ENCODE measurements at places on chromosomes 2 and 18.

DNA sequence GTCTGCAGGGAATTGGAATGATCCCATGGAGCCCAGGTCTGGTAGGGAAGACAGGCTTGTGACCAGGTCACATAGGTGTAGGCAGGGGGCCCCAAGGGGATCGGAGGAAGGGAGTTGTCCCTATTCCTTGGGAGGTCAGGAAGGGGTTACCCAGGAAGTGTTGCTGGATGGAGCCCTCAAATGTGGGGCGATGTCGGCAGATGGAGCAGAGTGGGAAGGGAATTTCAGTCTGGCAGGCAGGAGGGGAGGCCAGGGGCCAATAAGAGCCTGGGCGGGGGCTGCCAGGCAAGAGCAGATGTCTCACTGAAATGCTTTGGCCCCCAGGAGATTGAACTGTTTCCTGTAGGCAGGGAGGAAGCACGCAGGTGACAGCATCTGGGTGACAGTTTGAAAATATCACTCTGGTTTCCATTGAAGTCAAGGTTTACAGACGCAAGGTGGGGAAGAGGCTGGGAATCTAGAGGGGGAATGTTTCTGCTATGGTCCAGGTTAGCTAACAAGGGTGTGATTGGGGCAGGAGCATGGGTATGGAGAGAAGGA is 81.5 kb upstream of the SMAD2 start:
- DNase-seq: no peak

DNA sequence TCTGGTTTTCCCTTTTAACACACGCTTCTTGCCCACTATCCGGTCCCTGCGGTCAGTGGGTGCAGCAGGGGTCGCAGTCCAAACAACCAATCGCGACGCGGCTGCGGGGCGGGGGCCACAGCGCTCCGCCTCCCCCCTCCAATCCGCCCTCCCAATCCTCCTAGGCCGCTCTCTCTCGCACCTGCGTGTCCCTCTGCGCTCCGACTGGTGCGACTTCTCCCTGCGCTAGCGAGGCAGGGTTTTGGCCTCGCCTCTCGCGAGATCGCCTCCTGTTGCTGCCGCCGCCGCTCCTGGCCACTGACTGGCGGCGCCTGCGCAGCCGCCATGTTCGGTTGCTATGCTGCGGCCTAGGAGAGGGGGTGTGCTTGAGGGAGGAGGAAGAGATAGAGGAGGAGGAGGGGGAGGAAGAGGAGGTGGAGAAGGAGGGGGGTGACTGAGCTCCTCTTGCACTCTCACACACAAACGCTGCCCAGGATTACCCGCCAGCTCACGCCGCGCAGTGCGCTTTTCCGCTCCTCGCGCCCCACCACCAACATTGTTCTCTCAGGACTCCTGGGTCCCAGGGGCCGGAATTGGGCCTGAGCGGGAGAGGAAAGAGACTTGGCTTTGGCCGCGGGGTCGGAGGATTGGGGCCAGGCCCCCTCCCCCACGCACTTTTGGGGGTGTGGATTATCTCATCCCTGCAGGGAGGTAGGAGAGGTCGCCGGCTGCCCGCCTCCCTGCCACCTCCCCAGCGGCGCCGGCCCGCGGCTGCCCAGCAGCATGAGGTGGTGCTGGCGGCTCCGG is at the start of gene PTPN4:
Gene PTPN4 (plus strand): TSS at position 472 of the 786 bp plus-strand sequence. CDS start 49,932 bp downstream, outside the sequence.
- peak; percentile 100 for DNase-seq

- no peak for DNase-seq
Measured at GRCh38 chr2:60825666-60826065, 55.7 kb upstream of the REL start.

DNA sequence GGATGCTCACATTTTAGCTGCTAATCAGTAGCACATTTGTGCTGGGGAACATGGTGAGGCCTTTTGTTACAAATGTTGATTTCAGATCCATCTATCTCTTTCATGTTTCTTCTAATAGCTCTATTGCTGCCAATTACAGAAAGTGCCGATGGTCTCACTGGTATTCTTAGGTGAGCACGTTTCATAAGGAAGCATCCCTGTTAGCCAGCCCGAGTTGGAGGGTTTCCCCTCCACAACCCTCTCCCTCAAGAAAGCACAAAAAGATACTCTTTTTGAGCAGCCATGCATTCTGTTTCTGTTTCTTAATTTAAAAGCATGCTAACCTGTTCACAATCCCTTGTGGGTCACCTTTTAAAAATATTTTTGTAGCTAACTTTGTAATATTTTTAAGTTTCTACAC is 30.8 kb upstream of the ST8SIA5 start:
- no peak for DNase-seq

- DNase-seq: peak; percentile 91
Measured at GRCh38 chr2:159090514-159091201, 122.2 kb downstream of the TANC1 start.
